ENCODE measurements at places on chromosomes 7 and 10.

DNA sequence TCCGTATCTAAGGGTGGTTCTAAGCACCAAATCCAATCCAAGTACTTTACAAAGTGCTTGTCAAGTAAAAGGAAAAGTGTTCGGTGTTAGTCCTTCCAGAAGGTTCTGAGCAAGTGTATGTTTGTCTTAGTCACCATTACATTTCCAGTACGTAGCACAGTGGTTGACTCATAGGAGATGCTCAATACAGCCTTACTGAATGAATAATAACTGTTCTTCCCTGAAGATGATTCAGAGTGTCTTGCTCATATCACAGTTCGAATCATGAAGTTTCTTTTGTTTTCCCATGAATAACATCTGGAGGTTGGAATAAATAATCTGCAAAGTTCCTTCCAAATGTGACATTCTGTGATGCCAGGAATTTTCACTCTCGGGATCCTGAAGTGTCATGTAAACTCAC is 53.4 kb downstream of the WNT2 start:
- no peak for DNase-seq

- DNase-seq, result no peak
Observed at GRCh38 chr7:14092331-14092730, 102.9 kb upstream of the ETV1 start.

- no peak for DNase-seq
Observed at GRCh38 chr10:60894786-60895185, 49.2 kb downstream of the RHOBTB1 start.

- DNase-seq, result no peak
Observed at GRCh38 chr10:101901340-101901739, 57.7 kb upstream of the KCNIP2 start.

GRCh38 chr10:34063592-34063991 is 729.1 kb upstream of the NRP1 start:
- no peak for DNase-seq

Data from activated CD4-positive, alpha-beta T cell treated with anti-CD3 and anti-CD28 coated beads for 4 hours (primary cell).